Activated CD4-positive, alpha-beta T cell treated with anti-CD3 and anti-CD28 coated beads, Interleukin-2, amount 10 ng/mL, durations not matched to agents 24 days and 14 days (primary cell): ENCODE measurements at places on chromosomes 7 and 10. TPM values are rescaled to one million over a fixed set of nuclear protein-coding genes. Genes with fewer than 3 reads are reported as not detected.

- peaks cover 19% of the 10 kb centered on the region for H3K27me3 ChIP-seq
- no peak overlapping the region for H3K4me3 ChIP-seq
- no peak overlapping the region for H3K27ac ChIP-seq
- no peak for DNase-seq
- no peaks in the 10 kb centered on the region for H3K4me1 ChIP-seq
Measured at GRCh38 chr7:128211626-128212025, 29.5 kb upstream of the LEP start.

DNA sequence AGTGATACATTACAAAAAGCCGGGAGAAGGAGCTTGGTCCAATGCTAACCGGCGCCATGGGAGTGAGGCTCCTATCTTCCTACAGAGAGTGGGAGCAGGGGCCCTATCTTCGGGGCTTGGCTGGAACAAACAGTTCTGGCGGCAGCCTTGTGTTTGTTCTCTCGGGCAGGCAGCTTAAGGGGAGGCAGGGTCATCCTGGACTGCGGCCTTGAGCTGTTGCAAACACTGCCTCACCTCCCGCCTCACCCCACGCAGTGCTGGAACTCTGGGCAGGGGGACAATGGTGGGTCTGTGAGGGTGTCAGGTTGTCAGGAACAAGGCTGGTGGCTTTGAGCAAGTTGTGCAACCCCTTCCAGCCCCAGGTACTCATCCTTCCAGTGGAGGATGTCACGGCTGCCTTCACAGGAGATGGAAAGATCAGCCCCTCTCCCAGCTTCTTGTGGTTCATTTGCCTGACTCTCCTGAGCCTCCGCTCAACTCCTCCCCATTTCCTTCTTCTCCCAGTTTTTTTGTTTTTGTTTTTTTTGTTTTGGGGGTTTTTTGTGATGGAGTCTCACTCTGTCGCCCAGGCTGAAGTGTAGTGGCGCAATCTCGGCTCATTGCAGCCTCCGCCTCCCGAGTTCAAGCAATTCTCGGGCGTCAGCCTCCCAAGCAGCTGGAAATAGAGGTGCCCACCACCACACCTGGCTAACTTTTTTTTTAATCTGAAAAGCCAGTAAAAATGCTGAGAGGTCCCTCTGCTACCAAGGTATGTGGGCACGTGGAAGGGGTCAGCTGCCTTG is 57.4 kb downstream of the SPOCK2 start:
- DNase-seq: no peak
- no peak overlapping the region for H3K4me3 ChIP-seq
- H3K27me3 ChIP-seq: peaks cover 6% of the 10 kb centered on the region
- H3K27ac ChIP-seq: no peak overlapping the region

FAM25G gene
- total RNA-seq: not detected in 2 replicates

VGF gene
- 0.23 and 0.28 TPM in 2 replicates for total RNA-seq

IGFBP3 gene
- total RNA-seq: 0.72 and 1.5 TPM in 2 replicates

CNNM1 gene
- 0.28 and 0.44 TPM in 2 replicates for total RNA-seq

DNA sequence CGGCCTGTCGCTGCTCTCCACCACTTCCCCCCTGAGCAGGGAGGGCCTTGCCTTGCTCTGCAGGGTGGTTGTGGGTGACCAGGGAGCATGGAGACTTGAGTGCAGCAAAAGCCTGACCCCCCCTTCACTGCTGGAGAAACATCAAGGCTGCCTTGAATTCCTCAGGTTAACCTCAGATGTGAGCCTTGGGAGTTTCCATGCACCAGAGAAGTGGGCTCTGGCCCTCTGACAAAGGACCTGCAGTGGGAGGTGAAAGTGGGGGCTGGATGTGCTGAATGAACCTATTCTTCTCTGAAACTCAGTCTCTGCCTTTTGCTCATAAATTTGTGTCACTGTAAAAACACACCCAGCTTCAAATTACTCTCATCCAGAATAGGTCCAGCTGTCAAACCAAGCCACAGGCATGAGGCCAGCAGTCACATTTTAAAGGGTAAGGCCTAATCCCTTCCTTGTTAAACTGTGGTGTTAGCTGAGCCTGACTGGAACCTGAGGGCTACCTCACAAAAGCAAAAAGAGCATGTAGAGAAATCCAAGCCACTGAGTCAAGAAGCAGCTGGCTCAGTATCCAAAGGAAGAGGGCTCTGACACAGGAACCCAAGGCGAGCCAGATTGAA is 356.8 kb downstream of the CCSER2 start:
- H3K4me1 ChIP-seq: no peaks in the 10 kb centered on the region
- H3K27me3 ChIP-seq: no peaks in the 10 kb centered on the region
- H3K36me3 ChIP-seq: no peaks in the 10 kb centered on the region
- H3K4me3 ChIP-seq: no peak overlapping the region

GRCh38 chr7:32537760-32538159 is 42.5 kb downstream of the AVL9 start:
- H3K4me3 ChIP-seq: no peak overlapping the region
- peaks cover 3% of the 10 kb centered on the region for H3K4me1 ChIP-seq
- DNase-seq: no peak
- no peak overlapping the region for H3K27ac ChIP-seq
- no peaks in the 10 kb centered on the region for H3K27me3 ChIP-seq
- H3K36me3 ChIP-seq: peaks cover 13% of the 10 kb centered on the region

- H3K4me3 ChIP-seq: no peak overlapping the region
- no peak overlapping the region for H3K27ac ChIP-seq
- H3K36me3 ChIP-seq: no peaks in the 10 kb centered on the region
- no peaks in the 10 kb centered on the region for H3K27me3 ChIP-seq
Measured at GRCh38 chr7:85074016-85074415, 112.8 kb downstream of the SEMA3D start.

- H3K4me3 ChIP-seq: no peak overlapping the region
- H3K36me3 ChIP-seq: no peaks in the 10 kb centered on the region
- H3K27ac ChIP-seq: no peak overlapping the region
- H3K27me3 ChIP-seq: peaks cover 4% of the 10 kb centered on the region
- DNase-seq: peak; percentile 66
Measured at GRCh38 chr7:91034459-91035368, 229.5 kb upstream of the FZD1 start.

- no peaks in the 10 kb centered on the region for H3K36me3 ChIP-seq
- no peak overlapping the region for H3K4me3 ChIP-seq
- no peak for DNase-seq
- no peaks in the 10 kb centered on the region for H3K4me1 ChIP-seq
- no peaks in the 10 kb centered on the region for H3K27me3 ChIP-seq
- H3K27ac ChIP-seq: no peak overlapping the region
Measured at GRCh38 chr10:121155742-121156474, 304.7 kb downstream of the WDR11 start.

DNA sequence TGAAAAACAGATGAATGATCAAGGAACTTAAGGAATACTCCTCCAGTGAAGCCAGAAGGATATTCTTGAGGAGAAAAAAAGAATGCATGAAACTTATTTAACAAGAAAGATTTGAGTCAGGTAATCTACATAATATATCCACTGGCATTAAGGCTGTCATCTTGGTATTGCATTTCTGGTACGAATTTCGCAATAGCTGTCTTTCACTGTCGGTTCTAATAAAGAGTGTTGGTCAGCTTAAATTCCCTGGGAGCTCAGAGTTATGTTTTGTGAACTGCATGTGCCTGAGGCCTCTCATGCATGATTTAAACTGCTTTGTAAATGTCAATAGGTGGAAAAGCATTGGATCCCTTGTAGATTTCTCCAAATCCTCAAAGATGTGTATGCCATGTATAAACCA is 565.3 kb upstream of the GALNT17 start:
- H3K27ac ChIP-seq: no peak overlapping the region
- no peaks in the 10 kb centered on the region for H3K27me3 ChIP-seq
- DNase-seq: no peak
- H3K4me3 ChIP-seq: no peak overlapping the region
- H3K4me1 ChIP-seq: no peaks in the 10 kb centered on the region
- no peaks in the 10 kb centered on the region for H3K36me3 ChIP-seq

DNA sequence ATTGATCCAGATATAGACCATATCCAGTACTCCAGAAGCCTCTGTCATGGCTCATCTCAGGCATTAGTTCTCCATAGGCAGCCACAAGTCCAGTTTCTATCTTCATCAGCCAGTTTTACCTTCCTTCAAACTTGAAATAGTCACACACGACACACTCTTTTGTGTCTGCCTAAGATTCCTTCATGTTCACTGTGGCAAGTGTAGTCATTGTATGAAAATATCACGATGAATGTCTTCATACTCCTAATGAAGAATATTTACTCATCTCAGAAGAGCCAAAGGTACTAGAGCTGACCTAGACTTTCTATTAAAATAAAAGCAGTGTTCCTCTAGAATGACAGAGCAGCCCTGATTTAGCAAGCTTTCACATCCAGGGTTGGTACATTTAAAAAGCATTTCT is 230.7 kb downstream of the SNX13 start:
- peak; percentile 21 for DNase-seq
- H3K27me3 ChIP-seq: peaks cover 10% of the 10 kb centered on the region
- H3K27ac ChIP-seq: no peak overlapping the region
- H3K36me3 ChIP-seq: no peaks in the 10 kb centered on the region
- no peaks in the 10 kb centered on the region for H3K4me1 ChIP-seq
- no peak overlapping the region for H3K4me3 ChIP-seq

- H3K27ac ChIP-seq: no peak overlapping the region
- H3K4me1 ChIP-seq: no peaks in the 10 kb centered on the region
- no peaks in the 10 kb centered on the region for H3K36me3 ChIP-seq
- H3K27me3 ChIP-seq: peaks cover 15% of the 10 kb centered on the region
Measured at GRCh38 chr7:104814671-104815400, 199.2 kb upstream of the KMT2E start.

DNA sequence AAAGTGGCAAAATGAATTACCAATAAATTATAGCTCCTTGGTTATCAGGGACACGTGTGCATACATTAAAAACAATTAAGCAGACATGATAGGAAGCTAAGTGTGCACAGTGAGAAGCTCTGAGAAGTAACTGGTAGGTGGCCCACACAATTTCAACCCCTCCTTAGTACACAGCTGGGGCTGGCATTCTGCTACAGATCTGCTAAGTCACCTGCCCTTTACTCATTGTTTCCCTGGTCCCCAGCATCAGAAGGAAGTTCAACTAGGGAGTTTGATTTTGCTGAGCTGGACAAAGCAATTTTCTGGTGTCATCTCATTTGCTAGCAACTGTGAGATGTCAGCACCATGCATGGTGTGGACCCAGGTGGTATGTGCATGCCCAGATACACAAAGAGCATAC is 424.1 kb upstream of the NPVF start:
- H3K27me3 ChIP-seq: no peaks in the 10 kb centered on the region
- H3K36me3 ChIP-seq: no peaks in the 10 kb centered on the region
- H3K4me1 ChIP-seq: peaks cover 3% of the 10 kb centered on the region

- H3K27me3 ChIP-seq: peaks cover 12% of the 10 kb centered on the region
- peaks cover 2% of the 10 kb centered on the region for H3K4me1 ChIP-seq
- H3K27ac ChIP-seq: no peak overlapping the region
- no peak for DNase-seq
- no peak overlapping the region for H3K4me3 ChIP-seq
- no peaks in the 10 kb centered on the region for H3K36me3 ChIP-seq
Measured at GRCh38 chr7:144027974-144028373, 20.8 kb upstream of the OR2A5 start.

GRCh38 chr10:76408646-76409045 is 977.2 kb downstream of the LRMDA start:
- H3K36me3 ChIP-seq: no peaks in the 10 kb centered on the region
- no peaks in the 10 kb centered on the region for H3K27me3 ChIP-seq
- no peak for DNase-seq
- H3K4me1 ChIP-seq: no peaks in the 10 kb centered on the region

GPNMB gene
- 0.95 and 1.3 TPM in 2 replicates for total RNA-seq

DNA sequence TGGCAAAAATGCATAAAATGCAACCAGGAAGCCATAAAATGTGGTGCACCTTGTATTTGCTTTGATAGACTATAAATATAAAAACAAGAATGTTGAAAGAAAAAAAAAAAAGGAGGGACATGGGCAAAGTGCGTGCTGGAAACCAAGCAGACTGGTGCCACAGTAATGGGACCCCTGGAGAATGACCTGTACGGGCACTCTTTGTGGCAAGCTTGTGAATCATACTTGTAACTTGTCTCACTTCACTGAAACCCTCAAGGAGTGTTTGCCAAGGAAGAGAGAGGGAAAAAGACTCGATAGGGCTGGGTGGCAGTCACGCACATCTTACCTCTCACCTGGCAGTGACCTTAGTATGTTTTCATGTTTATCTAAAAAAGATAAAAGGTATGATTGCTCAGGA is 1183.6 kb downstream of the GATA3 start:
- DNase-seq: no peak
- H3K4me3 ChIP-seq: no peak overlapping the region
- no peaks in the 10 kb centered on the region for H3K36me3 ChIP-seq
- no peak overlapping the region for H3K27ac ChIP-seq

CARD11 gene
- total RNA-seq: 93.4 and 96.2 TPM in 2 replicates

DNA sequence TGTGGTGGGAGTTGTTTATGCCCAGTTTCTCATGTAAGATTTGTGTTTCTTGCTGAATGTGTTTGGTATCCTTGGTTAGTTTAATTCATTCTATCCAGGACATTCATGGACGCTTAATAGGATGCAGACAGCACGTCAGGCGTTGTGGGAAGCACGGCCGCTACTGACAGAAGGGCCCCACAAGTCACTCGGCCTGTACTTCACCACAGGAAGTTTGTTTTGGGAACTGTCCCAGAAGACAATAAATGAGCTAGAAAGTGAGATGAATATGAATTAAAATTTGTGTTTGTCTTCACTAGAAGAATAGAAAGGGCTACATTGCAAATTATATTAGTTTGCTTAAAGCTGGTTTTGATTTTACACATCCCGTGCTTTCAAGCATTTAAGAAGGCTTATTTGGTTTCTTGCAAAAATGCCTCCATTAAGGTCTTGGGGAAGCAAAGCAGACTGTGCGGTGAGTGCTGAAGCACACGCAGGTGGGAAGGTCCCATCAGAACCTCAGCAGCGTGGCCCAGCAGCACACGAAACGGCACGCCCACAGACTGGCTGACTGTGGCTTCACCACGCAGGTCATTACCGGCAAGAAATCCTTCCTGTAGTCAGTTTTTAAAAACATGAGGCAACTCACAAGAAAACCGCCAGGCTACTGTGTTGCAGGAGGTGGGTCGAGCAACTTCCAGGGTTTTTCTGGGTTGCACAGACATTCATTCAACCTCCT is 74.1 kb downstream of the VIPR2 start:
- peak overlapping the region; percentile 34 for H3K4me3 ChIP-seq
- H3K27ac ChIP-seq: peak overlapping the region; percentile 80
- H3K4me1 ChIP-seq: peaks cover 26% of the 10 kb centered on the region
- no peaks in the 10 kb centered on the region for H3K36me3 ChIP-seq
- H3K27me3 ChIP-seq: no peaks in the 10 kb centered on the region

GRCh38 chr7:144785521-144785920 is 50.3 kb downstream of the TPK1 start:
- no peak for DNase-seq
- H3K36me3 ChIP-seq: no peaks in the 10 kb centered on the region
- H3K27me3 ChIP-seq: no peaks in the 10 kb centered on the region
- H3K27ac ChIP-seq: no peak overlapping the region

- no peaks in the 10 kb centered on the region for H3K4me1 ChIP-seq
- no peak overlapping the region for H3K27ac ChIP-seq
- H3K27me3 ChIP-seq: no peaks in the 10 kb centered on the region
Measured at GRCh38 chr7:122833888-122834570, 52.2 kb downstream of the CADPS2 start.
